ENCODE measurements at places on chromosomes 3 and 15.

DNA sequence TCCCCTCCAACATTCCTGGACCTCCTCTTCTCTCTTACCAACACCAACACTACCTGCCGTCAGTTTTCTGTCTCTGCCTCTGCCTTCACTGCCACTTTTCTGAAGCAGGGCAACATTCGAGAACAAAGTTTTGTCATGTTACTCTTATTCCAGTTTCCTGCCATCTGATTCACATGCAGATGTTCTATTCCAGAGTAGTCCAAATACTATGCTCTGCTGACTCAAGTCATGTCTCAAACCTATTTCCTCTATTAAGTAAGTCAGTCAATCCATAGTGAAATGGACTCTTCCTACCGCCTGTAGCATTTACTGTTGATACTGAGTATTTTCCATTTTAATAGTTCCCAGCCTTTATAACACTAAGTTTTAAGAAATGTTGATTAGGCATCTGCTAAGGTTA, 43.4 kb downstream of the ESYT3 start:
- no peak for DNase-seq

DNA sequence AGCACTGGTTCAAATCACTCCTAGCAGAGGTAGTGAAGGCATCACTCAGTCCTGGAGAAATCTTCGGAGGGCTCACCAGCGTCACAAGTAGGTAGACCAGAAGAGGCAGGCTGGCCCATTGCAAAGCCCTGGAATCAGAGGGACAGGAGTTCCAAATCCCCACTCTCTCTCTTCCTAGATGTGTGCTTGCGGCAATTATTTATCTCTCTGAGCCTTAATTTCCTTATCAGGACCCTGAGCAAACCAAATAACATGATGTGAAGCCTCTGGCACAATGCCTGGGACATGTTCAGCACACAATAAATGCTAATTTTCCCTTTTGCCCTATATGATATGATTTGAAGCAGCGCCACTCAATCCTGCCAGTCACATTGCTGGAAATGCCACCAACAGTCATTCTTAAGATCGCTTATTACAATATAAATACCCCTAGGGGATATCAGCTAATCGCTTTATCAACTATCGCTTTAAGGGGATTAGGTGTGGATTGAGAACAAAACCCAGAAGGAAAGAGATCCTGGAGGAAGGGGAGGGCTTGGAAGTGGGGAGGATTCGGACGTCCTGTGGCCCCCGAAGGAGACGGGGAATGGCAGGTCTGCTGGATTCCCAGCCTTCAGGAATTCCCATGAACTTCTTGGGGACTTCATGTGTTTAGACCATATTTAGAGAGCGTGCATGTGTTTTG, 59.5 kb upstream of the TSEN2 start:
- no peak for DNase-seq

DNA sequence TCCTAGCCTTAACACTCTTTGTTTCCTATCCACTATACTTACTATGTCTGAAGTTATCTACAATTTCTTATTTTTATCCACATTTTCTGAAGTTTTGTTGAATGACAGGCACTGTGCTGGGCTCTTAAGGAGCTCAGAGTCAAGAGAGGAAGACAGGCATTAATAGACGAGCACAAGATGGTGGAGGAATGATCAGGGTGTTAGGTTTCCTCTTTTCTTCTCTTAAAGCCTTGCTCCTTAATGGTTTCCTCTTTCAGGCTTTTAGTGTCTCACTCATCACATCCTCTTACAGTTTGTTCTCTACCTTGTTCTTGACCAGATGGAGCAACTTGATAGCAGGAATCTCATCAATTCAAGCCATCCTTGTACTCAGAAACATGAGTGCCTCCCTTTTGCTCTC, 52.9 kb upstream of the BCL6 start:
- DNase-seq, result no peak

DNA sequence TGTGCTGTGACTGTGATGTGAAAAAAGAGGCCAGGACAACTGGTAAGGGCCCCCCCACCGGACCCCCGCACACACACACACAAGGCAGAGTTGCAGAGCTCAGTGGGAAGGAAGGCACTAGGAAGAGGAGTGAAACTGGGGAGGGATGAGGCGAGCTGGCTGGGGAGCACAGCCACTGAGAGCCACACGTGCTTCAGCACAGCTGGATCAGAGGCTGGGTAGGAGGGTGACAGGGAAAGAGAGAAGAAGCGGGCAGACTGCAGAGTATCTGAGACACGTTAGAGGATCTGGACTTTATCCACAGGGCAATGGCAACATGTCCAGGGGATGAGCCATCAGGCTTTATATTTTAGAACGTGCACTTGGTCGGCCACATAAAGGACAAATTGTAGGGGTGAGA, 38.0 kb upstream of the TKT start:
- DNase-seq, result no peak

GRCh38 chr15:32901995-32902394, 184.2 kb downstream of the GREM1 start:
- no peak for DNase-seq

DNA sequence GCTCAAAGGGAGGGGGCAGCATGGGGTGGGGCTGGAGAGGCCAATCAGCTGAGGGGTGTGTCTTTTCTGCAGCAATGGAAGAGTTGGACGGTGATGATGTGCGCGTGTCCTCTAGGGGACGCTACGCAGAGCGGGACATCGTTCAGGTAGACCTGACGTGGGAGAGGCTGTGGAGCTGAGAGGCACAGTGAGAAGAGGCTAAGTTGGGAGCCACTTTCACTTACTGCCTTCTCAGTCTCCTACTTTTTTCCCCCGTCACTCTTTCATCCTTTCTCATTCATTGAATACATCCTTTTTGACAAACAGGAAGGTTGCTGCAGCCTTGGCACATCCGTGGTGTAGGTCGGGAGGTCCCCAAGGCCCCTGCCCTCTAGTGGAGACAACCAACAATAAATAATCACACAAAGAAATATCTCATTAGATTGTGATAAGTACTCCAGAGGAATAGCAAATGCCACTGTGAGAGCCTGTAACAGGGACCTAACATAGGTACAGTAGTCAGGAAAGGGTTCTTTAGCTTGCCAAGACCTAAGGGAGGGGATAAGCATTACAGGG, 4.4 kb upstream of the BRPF1 start:
- DNase-seq, result peak; percentile 84

GRCh38 chr15:36472672-36473071, 106.8 kb upstream of the CDIN1 start:
- no peak for DNase-seq

- no peak for DNase-seq
Observed at GRCh38 chr3:63400246-63400860, 122.2 kb downstream of the SYNPR start.

DNA sequence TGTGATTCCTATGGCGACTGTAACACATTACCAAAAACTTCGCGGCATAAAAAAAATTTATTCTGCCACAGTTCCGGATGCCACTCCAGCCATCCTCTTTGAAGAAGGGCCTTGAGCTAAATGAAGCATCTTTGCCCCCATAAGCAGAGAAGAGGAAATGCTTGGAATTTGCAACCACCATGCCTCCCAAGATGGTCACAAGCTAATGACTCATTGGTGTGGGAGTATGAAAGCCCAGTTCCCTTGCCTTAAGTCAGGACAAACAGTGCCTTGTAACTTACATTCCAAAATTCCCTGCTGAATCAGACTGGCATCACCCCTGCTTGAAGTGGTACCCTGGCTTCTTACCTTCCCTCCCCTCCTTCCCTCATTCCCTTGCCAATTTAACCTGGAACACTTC, 1077.4 kb downstream of the EPHA3 start:
- DNase-seq, result no peak

- DNase-seq, result no peak
Observed at GRCh38 chr3:122183893-122184590, 574 bp downstream of the CASR start.

GRCh38 chr3:193498215-193498614, 56.5 kb downstream of the ATP13A4 start:
- no peak for DNase-seq

DNA sequence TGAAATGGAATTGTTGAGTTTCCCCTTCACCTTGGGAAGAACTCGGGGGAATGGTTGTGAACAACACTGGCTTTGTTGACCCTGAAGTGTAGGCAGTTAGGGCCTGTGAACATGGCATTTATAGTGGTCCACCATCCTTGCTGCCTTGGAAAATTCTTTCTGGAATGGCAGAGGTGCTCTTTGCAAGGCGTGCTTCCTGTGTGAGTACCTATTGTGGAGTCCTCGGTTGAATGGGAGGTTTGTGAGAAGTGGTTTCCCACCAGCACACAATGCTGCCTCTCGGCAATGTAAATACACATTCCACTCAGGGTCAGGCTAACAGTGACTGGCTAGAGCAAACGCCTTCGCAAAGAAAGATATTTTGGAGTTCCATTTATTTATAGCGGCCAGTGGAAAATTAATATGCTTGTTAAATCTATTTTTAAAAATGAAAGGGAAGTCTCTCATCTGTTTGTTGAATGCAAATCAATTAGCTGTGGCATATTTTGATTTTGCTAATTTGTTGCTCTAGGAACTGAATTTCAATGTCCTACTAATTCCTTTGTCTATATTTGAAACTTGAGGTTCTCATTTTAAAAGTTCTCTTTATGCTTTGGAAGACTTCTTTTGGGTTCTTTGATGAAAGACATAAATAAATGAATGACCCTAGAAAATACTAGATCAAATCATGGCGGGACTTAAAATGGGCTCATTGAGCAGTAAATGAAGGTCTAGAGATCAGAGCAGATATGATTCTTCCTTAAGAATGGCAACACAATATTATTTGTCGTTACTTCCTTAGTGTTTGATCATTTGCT, 59.5 kb downstream of the FNDC3B start:
- no peak for DNase-seq

DNA sequence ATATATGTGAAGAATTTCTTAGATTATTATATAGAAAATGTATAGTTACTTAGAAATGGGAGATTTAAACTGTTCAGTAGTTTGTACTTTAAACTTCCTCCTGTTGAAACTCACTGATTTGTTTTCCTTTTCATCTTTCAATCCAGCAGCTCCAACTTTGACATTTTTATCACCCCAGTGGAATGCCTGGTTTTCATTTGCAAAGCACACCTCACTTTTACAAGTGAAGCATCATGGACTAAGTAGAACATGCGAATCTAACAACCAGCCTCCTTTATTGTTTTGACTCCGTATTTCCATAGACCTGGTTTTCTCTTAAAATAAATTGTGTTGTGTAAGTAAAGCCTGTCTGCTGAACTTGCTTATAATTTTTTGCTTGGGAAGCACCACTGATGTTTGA, 97.8 kb upstream of the ROBO2 start:
- DNase-seq, result no peak

DNA sequence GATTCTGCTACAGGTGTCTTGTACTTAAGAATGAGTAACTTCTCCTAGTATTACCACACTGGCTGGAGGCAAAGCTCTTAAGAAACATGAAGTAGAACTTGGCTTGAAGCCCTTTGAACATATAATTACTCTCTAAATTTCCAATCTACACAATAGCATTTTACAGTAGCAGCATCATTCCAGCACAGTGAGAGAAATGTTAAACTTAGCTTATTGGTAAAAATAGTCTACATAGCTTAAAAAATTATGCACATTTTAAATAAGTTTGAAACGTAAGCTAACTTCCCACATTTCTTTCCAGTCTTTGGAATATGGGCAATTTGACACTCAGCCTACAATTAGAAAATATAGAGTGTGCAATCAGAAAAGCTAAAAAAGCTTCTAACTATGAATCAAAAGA, 32.8 kb upstream of the TOP2B start:
- DNase-seq, result no peak

DNA sequence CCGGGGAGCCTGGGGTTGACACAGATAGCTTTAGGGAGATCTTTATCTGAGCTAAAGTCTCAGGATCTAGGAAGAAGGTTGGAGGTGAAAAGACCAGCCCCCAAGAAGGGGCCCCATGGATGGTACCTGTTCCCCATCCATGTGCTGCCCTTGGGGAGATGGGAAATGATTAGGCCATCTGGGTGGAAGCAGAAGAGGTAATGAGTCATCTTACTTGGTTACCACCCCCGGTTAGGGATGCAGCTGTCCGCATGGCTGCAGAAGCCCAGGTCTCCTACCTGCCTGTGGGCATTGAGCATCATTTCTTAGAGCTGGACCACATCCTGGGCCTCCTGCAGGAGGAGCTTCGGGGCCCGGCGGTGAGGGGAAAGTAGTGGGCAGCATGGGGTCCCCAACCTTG, 3.1 kb upstream of the CPLX3 start:
- DNase-seq, result no peak

GRCh38 chr3:171753025-171753472, 57.2 kb downstream of the PLD1 start:
- DNase-seq, result no peak

DNA sequence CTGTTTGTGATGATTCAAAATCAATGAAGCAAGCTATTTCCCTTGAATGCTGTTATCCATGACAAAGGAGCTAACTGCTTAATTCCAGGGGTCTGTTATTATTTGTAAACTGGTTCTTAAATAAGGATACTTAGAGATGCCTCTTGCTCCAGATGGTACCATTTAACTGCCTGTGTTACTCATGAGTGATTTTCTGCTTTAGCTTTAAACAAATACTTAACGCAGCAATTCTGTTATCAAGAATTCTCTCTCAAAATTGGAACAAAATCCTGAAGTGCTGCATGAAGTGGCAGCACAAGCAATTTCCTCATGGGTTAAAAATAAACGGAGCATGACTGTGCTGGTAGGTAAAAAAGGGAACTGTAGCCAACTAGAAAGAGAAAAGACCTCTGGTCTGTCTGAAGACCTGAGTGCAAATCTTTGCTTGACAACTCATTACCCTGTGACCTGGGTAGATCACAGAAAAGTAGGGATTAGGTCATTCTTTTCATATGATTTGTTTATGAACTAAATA, 62.5 kb upstream of the GBE1 start:
- no peak for DNase-seq

GRCh38 chr3:107061466-107061865, 315.8 kb upstream of the CCDC54 start:
- no peak for DNase-seq

GRCh38 chr3:10695595-10696285, 120.3 kb upstream of the SLC6A11 start:
- no peak for DNase-seq

GRCh38 chr15:98699591-98700424, 51.5 kb downstream of the IGF1R start:
- DNase-seq, result no peak

DNA sequence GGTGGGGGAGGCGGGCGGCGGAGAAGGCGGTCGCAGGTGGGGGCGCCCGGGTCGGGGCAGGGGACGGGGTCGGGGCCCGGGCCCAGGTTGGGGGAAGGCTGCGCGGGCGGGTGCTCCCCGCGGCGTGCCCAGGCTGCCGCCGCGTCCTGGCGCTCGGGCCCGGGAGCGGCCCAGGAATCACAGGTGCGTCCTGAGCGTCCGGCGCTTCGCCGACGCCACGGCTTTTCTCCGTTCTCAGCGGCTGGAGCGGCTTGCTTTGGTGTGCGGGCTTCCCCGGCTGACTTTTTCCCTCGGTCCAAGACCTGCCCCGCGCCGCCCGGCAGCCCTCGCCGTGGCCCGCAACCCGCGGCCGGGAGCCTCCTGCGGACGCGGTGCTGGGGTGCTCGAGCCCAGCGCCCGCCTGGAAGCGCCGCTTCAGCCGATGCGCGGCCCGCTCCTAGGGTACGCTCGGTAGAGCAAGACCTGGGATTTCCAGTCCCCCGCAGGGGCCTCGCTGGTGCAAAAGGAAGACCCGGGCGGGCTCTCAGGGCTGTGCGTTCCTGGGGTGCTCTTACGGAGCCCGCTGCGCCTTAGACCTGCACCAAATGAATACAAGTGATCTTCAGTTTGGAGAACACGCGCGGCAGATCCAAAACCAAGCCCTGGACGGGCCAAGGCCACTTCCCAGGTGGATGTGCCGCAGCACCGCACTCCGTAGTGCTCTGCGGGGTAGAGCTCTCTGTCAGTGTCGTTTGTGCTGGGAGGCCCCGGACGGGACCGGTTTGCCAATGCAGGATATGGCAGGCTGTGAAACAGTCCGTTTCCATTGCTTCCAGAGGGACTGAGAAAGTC, 639 bp downstream of the NIPA1 start:
- DNase-seq, result no peak

- no peak for DNase-seq
Observed at GRCh38 chr3:10933805-10934481, 58.6 kb upstream of the SLC6A1 start.
